ENCODE measurements at places on chromosomes 7 and 10. TPM values are rescaled to one million over a fixed set of nuclear protein-coding genes. Genes with fewer than 3 reads are reported as not detected.

GRCh38 chr7:103632972-103633371 is 187.0 kb upstream of the SLC26A5 start:
- no peak for DNase-seq

GRCh38 chr7:108181073-108181985 is 51.2 kb upstream of the LAMB4 start:
- peak; percentile 70 for DNase-seq

Gene GLUD1
- 97.7 TPM for polyA plus RNA-seq

Gene MYO1G
- 1.8 TPM for polyA plus RNA-seq

DNA sequence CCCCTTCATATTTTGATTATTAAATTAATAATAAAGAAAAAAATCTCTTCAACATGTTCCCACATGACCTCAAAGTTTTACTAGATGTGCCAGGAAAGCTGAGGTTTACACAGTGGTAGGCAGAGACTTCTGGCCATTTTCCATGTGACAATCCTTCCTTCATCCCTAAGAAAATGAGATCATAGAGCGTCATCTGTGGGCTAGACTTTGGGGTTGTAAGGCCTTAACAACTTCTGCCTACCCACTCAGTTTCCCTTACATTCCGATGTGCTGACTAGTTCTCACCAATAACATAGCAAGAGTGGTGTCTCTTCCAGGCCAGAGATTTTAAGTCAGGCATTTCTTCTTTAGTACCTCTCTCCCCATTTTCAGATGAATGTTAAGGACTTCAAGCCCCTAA is 171.1 kb upstream of the PHF14 start:
- DNase-seq: no peak

DNA sequence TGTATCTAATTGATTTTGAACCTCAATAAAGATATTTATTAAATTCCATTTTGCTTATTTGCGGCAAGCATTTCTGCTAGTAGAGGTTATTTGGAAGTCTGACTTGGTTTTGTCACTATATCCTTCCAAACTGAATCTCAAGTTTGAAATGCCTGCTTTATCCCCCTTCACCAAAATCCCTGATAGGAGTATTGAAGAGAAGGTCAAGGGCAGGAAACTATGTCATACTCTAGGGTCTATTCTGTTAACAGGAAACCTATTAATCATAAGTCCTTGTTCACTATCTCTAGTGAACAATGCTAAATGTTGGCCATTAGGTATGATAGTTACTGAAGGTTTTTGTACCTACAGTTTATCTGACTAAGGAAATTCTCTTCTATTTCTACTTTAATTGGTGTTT is 11.5 kb downstream of the GNAT3 start:
- DNase-seq: no peak

DNA sequence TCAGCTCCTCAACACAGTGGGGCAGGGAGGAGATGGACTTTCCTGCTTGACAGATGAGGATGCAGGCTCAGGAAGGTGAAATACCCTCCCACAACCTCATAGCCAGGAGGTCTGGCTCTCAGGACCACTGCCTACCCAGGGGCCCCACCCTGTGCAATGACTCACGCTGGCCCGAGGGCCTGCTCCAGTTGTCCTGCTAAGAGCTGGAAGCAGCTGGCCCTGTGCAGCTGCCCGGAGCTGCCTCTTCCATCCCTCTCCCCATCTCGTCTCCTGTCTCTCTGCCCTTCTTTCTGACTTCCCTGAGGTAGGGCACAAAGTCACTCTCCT is 123.9 kb downstream of the ZMIZ1 start:
- no peak for DNase-seq

- no peak for DNase-seq
These were observed 3.1 kb upstream of the KNDC1 start for GRCh38 chr10:133156674-133157579.

Gene SH2B2
- 2.6 TPM for polyA plus RNA-seq

Gene NYAP1
- 4.1 TPM for polyA plus RNA-seq

- DNase-seq: no peak
These were observed 42.2 kb upstream of the PDGFA start for GRCh38 chr7:561631-562373.

- no peak for DNase-seq
These were observed 31.1 kb upstream of the TOMM7 start for GRCh38 chr7:22853674-22854157.

- no peak for DNase-seq
These were observed 105.3 kb upstream of the TNRC18 start for GRCh38 chr7:5528815-5529442.

DNA sequence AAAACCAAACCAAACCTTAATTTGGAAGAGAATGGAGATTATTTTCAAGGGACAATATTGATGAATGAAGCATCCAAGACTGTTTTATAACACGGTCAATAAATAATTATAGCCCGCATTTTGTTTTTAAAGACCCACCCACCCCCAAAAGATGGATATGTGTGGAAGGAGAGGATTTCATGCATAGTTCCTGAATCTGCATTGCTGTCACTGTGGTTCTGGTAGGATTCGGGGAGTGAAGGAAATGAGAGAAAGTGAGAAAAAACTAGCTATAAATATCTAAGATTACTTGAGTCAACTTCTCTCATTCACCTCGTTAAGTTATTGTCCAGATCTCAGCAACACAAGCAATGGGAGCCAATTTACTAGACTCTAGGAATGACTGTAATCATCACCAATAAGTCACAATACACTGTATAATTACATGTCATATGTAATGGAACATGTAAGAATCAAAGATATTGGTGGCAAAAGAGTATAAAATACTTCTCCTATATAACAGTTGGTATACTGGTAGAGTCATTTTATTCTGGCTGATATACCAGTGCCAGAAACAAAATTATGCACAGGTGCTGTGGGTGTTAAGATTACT is 30.2 kb downstream of the NAMPT start:
- DNase-seq: no peak

- DNase-seq: no peak
These were observed 51.6 kb upstream of the IL6 start for GRCh38 chr7:22675421-22675820.

- no peak for DNase-seq
These were observed 104.7 kb upstream of the IKZF1 start for GRCh38 chr7:50199824-50200223.

- DNase-seq: no peak
These were observed 495.5 kb upstream of the ZWINT start for GRCh38 chr10:56856569-56856968.

Gene ASB10
- not detected for polyA plus RNA-seq

GRCh38 chr10:121696854-121697253 is 98.6 kb upstream of the FGFR2 start:
- no peak for DNase-seq

Gene PPA1
- 135 TPM for polyA plus RNA-seq

Measured in right lung (tissue), 10 donors.